GM06990 (cell line): ENCODE measurements at places on chromosomes 12 and 14.

GRCh38 chr14:70257526-70257925 is 68.8 kb upstream of the SLC8A3 start:
- DNase-seq = no peak

GRCh38 chr12:103114296-103115055 is 157.0 kb downstream of the ASCL1 start:
- DNase-seq = peak; percentile 69

GRCh38 chr12:13223179-13223804 is 26.8 kb downstream of the EMP1 start:
- no peak for DNase-seq

GRCh38 chr14:67644428-67644827 is 24.7 kb downstream of the ARG2 start:
- DNase-seq = no peak

GRCh38 chr12:62915204-62915529 is 19.8 kb downstream of the PPM1H start:
- DNase-seq = no peak

- DNase-seq = no peak
Measured at GRCh38 chr12:57592551-57593165, 1.7 kb downstream of the PIP4K2C start.
